ENCODE measurements at places on chromosomes 3 and 15. TPM values are rescaled to one million over a fixed set of nuclear protein-coding genes. Genes with fewer than 3 reads are reported as not detected.

C3orf22 gene
- not detected for total RNA-seq

CPNE9 gene
- not detected for total RNA-seq

SMAD6 gene
- 16.0 TPM for total RNA-seq

SERF2 gene
- total RNA-seq: 2,107 TPM

HDGFL3 gene
- total RNA-seq: 32.6 TPM

ARNT2 gene
- 22.0 TPM for total RNA-seq

PAK6 gene
- total RNA-seq: not detected

All from pericardium fibroblast (primary cell).